Dermis blood vessel endothelial cell (primary cell): ENCODE measurements at places on chromosomes 2 and 18.

GRCh38 chr2:18690342-18690741, 101.0 kb upstream of the NT5C1B start:
- peak; percentile 4 for DNase-seq

DNA sequence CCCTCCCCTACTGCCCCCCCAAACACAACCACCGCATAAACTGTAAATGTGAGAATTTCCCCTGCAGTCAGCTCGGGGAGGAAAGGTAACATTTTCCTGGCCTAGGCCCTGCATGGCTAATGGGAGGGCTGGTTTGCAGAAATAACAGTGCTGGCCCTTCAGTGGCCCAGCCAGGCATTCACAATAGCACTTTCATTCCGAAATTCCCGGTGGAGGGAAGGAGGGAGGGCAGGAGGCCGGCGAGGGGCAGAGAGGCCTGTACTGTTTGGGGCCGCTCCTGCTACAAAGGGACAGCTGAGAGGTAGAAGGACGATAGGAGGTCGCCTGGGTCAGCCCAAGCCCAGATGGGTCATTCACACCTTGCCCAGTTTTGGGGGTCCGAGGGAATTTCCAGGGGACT, 11.3 kb downstream of the CYP26B1 start:
- DNase-seq, result no peak

DNA sequence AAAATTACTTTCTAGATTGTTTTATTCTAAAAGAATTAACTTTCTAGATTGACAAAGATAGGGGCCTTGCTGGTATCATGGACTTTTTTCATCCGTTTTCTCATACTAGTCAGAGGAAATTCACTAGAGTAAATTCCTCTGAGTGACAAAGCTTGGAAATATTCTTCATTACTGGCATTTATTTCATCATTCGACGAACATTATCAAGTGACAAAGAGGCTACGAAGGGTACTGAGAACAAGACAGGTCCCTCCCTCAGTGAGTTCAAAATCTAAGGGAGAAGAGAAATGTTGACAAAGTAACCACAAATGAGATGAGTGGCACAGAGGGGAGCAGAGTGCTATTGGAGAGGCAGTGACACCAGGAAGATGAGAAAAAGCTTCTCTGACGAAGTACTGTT, 4.3 kb downstream of the EPG5 start:
- DNase-seq, result no peak

- no peak for DNase-seq
These were observed 146.3 kb downstream of the TDRD15 start for GRCh38 chr2:21270083-21270491.

GRCh38 chr2:216603010-216603883, 30.0 kb upstream of the IGFBP2 start:
- no peak for DNase-seq

- DNase-seq, result no peak
These were observed 1.7 kb upstream of the VAMP5 start for GRCh38 chr2:85582492-85582891.

- no peak for DNase-seq
These were observed 489.1 kb upstream of the SMIM21 start for GRCh38 chr18:75916624-75916982.

GRCh38 chr18:54736981-54737380, 91.3 kb upstream of the RAB27B start:
- DNase-seq, result no peak

GRCh38 chr2:196479350-196479749, 160.2 kb upstream of the CCDC150 start:
- no peak for DNase-seq

- no peak for DNase-seq
These were observed 129.1 kb upstream of the DOCK10 start for GRCh38 chr2:225171350-225171749.

DNA sequence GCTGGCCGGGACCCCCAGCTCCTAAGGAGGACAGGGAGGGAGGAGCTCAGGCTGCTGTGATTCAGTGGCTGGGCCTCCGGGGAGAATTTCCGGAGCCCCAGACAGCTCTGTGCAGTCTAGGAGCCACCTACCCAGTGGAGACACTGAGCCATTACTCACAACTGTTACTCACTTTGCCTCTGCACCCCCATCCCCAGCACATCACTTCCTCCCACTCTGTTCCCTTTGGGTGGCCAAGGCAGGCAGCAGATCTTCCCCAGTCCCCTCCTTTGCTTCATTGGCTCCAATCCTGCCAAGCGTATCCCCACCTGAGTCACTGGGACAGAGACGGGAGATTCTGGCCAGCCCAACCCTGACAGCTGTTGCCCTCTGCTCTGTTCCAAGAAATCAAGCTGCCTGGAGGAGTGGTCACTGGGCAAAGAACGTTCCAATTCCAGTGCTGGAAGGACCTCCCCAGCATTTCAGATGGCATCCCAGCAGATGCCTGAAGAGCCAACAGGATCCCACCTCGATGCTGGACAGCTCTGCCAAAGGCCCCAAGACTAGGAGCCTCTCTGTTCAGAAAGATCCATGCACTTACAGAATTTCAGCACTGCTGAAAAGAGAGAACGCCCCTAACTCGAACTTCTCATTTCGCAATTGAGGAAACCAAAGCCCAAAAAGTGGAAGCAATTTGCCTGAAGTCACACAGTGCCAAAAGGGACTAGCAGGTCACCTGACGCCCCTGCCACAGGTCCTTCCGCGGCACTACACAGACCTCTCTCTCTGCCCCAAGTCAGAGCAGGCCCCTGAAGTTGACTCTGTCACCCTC, 68.3 kb downstream of the TNS1 start:
- DNase-seq, result peak; percentile 43

DNA sequence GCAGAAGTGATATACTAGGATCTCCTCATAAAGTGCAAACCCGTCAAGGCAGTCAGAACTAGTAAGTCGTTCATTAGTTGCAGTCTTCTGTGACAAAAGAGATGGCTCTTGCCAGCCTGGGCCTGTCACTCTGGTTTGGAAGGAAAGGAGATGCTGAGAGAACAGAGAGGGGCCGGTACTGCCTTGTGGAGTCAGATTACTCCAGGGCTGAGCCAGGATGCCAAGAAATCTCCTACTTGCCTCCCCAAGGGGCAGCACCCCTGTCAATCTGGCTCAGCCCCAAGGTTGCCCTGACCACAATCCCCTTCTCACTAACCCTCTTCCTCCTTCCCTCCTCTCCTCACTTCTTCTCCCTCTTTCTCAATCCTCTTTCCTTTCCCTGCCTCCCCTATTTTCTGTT, 62.9 kb upstream of the ASPRV1 start:
- no peak for DNase-seq

DNA sequence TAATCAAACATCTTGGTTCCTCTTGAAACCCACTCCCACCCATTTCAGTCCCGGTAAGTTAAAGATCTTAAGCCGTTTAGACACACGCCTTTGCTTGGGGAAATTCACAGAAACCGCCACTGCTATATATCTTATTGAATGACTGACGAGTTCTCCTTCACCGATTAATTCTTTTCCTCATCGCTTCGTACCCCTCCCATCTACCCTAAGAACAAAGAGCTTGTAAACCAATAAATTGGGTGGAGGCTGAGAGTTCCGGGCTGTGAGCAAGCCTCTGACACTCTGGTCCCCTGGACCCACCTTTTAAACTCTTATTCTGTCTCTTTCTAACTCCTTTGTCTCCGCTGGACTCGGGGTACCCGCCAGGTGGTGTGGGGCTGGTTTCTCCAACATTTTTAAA, 30.6 kb downstream of the TMEM131 start:
- DNase-seq, result no peak

DNA sequence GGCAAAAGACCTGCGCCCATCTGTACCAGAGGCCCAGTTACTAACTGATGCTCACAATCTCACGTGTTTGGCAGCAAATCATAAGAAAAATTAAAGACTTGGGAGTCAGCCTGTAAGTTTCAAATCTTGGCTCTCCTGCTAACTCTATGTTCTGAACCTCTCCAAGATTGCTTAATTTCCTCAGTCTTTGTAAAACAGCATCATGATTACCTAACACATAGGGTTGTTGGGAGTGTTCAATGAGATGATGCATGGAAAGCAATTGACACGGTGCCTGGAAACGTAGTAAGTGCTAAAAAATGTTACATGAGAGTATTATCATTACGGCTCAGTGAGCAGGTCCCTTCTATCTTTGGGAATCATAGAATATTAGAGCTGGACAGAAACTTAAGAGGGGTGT, 497.6 kb upstream of the TCF4 start:
- DNase-seq, result no peak

DNA sequence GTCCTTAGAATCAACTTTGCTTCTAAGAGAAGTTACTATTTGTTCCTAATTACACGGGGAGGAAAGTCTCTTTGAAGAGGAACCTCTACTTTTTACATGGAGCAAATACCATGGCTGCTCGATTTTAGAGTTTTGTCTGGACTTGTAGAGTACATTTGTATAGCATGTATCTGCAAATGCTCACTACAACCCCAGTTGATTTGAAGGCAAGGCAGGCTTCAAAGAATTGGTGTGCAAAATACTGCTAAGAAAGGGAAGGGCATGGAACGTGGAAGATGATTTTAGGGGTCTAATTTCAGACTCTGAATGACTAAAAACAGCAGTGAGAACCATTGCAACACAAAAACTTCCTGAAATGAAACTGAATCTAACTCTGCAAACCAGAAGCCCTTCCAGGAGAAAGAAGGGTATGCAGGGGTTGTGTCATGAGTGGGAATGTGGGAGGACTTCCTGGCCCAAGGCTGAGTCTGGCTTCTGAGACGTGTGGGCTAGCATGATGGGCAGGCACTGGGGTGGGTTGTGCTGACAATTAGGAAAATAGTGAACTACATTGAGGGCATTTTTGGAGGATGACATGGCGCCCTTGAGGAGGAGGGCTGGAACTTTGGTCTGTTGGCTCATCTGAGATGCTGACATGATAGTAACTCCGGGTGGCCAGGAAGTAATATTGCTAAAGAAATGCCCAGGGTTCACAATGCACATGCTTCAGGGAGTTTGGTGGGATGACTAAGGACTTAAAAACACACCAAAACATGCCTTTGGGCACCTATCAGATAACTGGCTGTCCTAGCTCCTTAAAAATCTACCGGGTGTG, 18.9 kb upstream of the IL1R2 start:
- no peak for DNase-seq

GRCh38 chr2:59206361-59206760, 965.2 kb upstream of the FANCL start:
- no peak for DNase-seq

DNA sequence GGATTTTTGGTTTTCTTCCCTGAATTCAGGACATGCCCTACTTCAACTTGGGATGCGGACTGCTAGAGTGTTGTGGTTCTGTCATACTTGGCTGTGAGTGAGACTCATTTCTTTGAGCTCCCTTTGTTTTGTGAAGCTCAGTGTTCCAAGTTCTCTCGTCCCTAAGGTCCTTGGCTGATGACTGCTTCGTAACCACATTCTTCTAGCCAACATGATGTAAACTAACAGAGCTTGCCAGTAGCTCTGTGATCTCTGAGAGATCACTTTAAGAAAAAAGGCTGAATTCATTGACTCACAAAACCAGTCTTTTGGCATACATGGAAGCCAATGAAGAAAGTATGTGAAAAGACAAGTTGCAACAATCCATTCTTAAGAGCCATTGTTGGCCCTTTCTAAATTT, 96.9 kb upstream of the MSTN start:
- DNase-seq, result no peak

- DNase-seq, result no peak
These were observed 114.9 kb upstream of the XIRP2 start for GRCh38 chr2:166773308-166773949.

DNA sequence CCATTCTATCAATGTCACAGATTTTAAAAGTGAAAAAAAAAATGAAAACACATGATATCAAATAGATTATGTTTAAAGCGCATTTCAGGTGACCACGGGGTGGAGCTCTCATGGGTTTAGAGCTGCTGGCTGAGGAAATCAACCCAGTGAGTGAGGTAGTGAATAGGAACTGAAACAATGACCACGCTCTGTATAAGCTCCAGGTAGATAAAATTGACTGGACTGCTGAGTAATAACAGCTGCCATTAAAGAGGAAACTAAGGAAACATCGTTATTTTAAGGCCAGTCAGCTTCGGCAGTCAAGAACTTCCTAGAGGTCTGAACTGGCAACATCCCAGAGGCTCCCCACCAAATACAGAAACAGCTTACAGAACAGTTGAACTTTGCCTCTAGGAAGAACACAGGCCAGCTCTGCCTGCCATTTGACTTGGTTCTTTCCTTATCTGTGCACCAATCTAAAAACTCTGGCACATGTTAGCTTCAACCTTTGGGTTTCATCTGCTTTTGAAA, 185.9 kb downstream of the PDE1A start:
- peak; percentile 80 for DNase-seq

- DNase-seq, result no peak
These were observed 20.1 kb upstream of the CD207 start for GRCh38 chr2:70855667-70856066.
